Left kidney (tissue), 8 donors: ENCODE measurements at places on chromosomes 13 and 19. TPM values are rescaled to one million over a fixed set of nuclear protein-coding genes. Genes with fewer than 3 reads are reported as not detected.

DNA sequence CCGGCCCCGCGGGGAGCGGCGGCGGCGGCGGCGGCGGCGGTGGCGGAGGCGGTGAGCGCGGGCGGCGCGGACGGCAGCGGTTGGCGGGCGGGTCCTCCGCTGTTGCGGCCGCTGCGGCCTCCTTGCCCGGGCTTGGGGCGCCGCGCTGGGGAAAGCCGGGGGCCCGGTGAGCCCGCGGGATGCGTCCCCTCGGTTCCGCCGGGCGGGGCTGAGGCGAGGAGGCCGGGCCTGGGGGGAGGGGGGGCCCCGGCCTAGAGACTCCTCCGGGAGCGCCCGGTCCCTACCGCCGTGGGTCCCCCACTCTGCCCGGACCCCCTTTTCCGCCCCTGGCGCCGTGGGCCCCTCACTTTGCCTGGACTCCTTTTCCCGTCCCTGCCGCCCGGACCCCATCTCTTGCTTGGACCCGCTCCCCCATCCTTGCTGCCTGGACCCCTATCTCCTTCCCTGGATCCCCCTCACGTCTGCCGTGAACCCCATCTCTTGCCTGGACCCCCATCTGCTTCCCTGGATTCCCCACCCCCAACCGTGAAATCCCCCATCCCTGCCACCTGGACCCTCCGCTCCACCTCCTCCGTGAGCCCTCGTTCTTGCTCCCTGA, 28.6 kb upstream of the NDUFS7 start:
- DNase-seq = no peak

- DNase-seq = no peak
Measured at GRCh38 chr13:61275736-61276135, 139.9 kb downstream of the PCDH20 start.

DNA sequence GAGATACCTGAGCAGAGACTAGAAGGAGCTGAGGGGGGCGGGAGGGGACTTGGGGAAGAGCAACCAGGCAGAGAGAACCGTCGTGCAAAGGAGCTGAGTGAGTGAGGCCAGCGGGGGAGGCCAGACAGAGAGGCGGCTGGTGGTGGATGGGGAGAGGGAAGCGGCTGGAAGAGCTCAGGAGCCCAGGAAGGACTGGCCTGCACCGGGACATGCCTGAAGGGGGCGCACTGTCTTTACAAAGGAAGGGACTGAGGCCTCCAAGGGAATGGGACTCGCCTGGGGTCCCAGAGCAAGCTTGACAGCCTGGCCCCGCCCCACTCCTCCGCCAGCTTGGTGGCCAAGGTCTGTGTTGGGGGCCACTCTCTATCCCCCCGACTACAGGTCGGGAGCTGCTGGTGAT, 14.9 kb downstream of the ONECUT3 start:
- no peak for DNase-seq

- DNase-seq = no peak
Measured at GRCh38 chr13:20654156-20654555, 49.3 kb upstream of the IL17D start.

GRCh38 chr13:109096101-109096500, 466.7 kb downstream of the MYO16 start:
- no peak for DNase-seq

- DNase-seq = no peak
Measured at GRCh38 chr19:33580645-33581037, 41.1 kb upstream of the CHST8 start.

DNA sequence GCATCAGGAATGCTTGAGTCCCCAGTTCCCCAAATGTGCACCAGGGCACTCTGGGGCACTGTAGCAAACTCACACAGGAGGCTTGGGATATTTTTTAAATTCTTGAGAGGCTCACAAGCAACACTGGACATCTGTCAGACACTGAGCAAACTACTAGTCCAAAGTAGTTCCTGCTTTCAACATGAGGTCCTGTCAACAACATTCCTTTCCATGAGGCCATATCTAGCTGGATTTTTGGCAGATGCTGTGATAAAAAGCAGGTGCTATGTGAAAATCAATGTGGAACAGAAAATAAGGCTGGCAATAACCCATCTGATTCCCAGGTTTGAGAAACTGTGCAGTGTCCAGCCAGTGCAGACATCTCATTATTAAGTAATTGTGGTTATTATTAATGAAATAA, 50.5 kb downstream of the STARD13 start:
- DNase-seq = no peak

- DNase-seq = no peak
Measured at GRCh38 chr19:10228393-10228792, 2.7 kb downstream of the S1PR2 start.

DNA sequence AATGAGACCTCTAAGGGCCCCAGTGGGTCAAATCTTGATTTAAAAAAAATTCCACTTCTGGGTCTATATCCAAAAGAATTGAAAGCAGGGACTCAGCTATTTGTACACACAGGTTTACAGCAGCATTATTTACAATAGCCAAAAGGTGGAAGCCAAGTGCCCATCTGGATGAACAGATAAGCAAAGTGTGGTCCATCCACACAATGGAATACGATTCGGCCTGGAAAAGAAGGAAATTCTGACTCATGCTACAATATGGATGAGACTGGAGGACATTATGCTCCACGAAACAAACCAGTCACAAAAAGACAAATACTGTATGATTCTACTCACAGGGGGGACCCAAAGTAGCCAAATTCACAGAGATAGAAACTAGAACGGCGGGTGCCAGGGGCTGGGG, 76.7 kb downstream of the CACNA1A start:
- DNase-seq = no peak

DNA sequence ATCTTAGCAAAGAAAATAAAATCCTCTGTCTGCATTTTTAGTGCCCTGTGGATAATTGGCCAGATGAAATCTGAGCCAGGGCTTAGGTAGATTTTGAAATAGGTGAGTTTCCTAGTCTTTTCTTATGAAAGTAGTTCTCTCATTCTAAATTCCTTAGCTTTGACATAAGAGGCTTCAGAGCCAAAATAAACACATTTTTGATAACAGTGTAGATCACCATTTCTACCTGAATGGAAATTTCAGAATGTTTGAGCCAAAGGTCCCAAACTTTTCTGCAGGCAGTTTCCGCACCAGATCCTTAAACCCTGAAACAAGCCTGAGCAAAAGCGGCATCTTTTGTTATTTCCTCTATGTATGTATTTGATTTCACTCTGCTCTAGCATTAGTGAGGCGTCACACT, 551.2 kb downstream of the EFNB2 start:
- DNase-seq = no peak

GRCh38 chr13:74620308-74620707, 486.1 kb upstream of the KLF12 start:
- DNase-seq = no peak

- no peak for DNase-seq
Measured at GRCh38 chr19:46760363-46760762, 14.1 kb upstream of the STRN4 start.

GRCh38 chr19:3409346-3410064, 43.1 kb downstream of the NFIC start:
- DNase-seq = no peak

DNA sequence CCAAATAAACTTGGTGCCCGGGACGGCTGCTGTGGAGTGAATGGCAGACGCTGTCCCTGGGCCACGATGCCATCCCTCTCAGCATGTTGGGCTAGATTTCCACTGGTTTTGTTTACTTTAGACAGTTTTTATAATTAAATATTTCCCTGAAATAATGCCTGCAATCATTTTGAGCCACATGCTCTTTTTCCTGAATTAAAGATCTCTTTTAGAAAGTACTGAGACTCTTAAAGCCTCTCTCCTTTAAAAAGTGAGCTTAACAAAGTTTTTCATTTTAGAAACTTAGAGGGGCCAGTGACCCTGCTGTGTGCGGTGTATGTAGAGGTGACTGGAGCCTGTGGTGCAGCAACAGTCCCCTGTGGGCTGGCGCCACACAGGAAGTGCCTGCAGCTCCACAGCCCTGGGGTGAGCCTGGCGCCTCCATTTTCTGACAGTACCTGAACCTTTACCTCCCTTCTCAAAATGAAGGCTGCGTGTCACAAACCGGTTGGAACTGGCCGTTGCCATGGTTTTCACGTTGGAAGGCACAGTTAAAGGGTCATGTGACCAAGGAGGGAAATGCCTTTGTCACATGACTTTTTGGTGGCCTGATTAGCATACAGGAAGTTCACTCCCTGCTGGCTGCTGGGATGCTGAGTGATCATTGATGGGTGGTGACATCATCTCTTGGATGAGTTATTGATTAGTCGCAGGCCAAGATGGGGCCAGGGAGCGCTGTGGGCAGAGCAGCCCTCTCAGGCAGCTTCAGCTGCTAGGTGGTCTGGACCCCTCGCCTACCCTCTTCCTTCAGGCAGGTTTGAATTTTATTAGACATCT, 26.3 kb downstream of the TSSK6 start:
- peak; percentile 95 for DNase-seq

GRCh38 chr19:31292639-31293185, 56.5 kb downstream of the TSHZ3 start:
- no peak for DNase-seq

GRCh38 chr19:5048727-5049553, 80.0 kb downstream of the KDM4B start:
- no peak for DNase-seq

DNA sequence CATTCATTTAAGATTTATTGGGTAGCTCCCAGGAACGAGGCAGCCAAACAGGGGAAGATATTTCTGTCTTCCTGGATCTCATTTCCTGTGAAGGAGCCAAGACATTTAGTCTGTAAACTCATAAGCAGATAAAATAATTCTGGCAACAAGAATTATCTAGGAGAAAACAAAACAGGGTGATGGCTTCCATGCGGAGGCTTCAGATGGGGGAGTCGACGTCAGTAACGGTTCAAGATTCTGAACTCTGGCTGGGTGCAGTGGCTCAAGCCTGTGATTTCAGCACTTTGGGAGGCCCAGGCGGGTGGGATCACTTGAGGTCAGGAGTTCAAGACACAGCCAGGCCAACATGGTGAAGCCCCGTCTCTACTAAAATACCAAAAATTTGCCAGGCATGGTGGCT, 1.3 kb downstream of the GNA15 start:
- DNase-seq = peak; percentile 39

GRCh38 chr13:48210178-48210577, 22.8 kb upstream of the ITM2B start:
- no peak for DNase-seq

GRCh38 chr19:1521636-1522035, 2.2 kb upstream of the PLK5 start:
- no peak for DNase-seq

- no peak for DNase-seq
Measured at GRCh38 chr19:45363861-45364459, 6.4 kb downstream of the ERCC2 start.

- no peak for DNase-seq
Measured at GRCh38 chr13:112160558-112160957, 93.6 kb downstream of the SOX1 start.

- DNase-seq = no peak
Measured at GRCh38 chr19:5600797-5601196, 21.8 kb downstream of the SAFB2 start.

DNA sequence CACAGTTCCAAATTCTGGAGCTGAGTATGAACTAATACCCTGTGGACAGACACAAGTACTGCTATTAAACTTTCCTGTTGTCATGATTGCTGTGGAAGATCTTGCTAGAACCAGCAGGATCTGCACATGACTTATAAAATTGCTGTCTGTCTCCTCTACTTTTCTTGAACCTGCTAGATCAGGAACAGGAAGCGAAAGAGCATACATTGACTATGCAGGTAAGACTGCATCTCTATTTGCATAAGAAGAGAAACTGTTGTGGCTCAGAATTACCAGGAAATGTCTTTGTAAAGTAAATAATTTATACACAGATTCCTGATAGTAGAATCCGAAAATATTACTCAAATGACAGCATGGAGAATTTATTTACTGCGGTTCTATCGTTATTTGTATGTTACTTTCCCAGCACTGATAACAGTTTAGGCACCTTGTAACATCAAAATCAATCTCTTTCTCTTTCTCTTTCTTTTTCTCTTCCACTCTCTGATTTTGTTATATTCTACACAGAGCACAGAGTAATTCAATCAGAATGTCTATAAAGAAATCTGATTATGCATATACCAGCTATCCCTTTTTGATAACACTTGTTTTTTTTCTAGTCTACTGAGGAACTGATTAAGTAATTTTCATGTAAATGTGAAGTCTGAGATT, 226.5 kb downstream of the MYO16 start:
- no peak for DNase-seq

- DNase-seq = no peak
Measured at GRCh38 chr13:52085421-52085820, 43.5 kb downstream of the NEK5 start.

- peak; percentile 32 for DNase-seq
Measured at GRCh38 chr19:15418231-15418578, 583 bp downstream of the AKAP8L start.

GRCh38 chr13:91155512-91156114, 191.9 kb upstream of the MIR17HG start:
- DNase-seq = no peak

DNA sequence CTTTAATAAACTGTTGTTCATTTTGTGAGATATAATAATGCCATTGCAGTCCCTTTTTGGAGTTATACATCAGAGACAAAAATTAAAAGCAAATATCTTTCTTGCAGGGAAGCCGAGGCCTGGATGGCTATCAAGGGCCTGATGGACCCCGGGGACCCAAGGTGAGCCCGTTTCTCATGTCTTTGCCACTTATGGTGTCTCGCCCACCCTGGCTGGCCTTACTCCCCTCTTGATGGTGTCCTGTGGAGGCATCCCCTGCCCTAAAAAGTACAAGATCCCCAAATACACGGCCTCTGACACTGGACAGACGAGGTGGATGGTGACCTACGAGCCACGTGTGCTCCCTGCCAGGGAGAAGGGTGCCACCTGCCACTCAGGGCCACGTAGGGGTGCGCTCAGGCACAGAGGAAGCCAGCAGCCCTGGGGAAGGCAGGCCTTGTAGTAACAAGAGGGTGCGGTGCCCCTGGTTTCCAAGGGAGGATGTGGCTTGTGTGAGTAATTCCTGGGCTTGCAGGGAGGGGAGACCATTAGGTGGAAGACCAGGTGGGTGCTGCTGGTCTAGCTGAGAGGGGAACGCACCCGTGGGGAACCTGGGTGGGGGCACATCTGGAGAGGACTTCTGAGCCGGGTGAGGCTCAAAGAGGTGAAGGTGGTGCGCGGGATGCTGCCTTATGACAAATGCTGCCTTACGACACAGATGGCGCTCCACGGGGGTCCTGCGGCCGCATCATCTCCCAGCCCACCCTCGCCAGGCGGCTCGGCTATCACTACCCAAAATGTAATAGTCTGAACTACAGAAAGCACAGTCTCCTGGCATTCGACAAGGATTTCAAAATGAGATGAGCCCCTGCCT, 115.6 kb downstream of the RAB20 start:
- DNase-seq = no peak

Gene FCHO1
- 1.6 TPM for polyA plus RNA-seq

Gene COG6
- 40.2 TPM for polyA plus RNA-seq

Gene OR7D2
- 0.10 TPM for polyA plus RNA-seq

Gene TMEM161A
- 26.1 TPM for polyA plus RNA-seq

Gene SSC5D
- polyA plus RNA-seq = 1.1 TPM

Gene TNFSF13B
- polyA plus RNA-seq = 2.9 TPM

Gene GFY
- polyA plus RNA-seq = not detected

Gene CFD
- polyA plus RNA-seq = 2.1 TPM

Gene CEP89
- polyA plus RNA-seq = 38.3 TPM

Gene PRODH2
- polyA plus RNA-seq = 39.3 TPM

Gene ZNF44
- polyA plus RNA-seq = 58.6 TPM

Gene PGLYRP2
- polyA plus RNA-seq = not detected

Gene OR7C1
- polyA plus RNA-seq = 0.23 TPM

Gene SHISA2
- 64.5 TPM for polyA plus RNA-seq

Gene URAD
- polyA plus RNA-seq = not detected

Gene PSG2
- not detected for polyA plus RNA-seq

Gene ZNF560
- polyA plus RNA-seq = 1.3 TPM
